ENCODE measurements at places on chromosomes 7 and 10. TPM values are rescaled to one million over a fixed set of nuclear protein-coding genes. Genes with fewer than 3 reads are reported as not detected.

Gene POM121
- 15.4 TPM for total RNA-seq

Gene CNPY1
- not detected for total RNA-seq

Gene FAM107B
- total RNA-seq: 85.4 TPM

Gene AEBP1
- 43.4 TPM for total RNA-seq

Gene HACD1
- total RNA-seq: 16.6 TPM

GRCh38 chr10:122348512-122348911 is 26.0 kb upstream of the PLEKHA1 start:
- DNase-seq: no peak

- DNase-seq: no peak
Observed at GRCh38 chr10:112778579-112778978, 171.5 kb upstream of the TCF7L2 start.

DNA sequence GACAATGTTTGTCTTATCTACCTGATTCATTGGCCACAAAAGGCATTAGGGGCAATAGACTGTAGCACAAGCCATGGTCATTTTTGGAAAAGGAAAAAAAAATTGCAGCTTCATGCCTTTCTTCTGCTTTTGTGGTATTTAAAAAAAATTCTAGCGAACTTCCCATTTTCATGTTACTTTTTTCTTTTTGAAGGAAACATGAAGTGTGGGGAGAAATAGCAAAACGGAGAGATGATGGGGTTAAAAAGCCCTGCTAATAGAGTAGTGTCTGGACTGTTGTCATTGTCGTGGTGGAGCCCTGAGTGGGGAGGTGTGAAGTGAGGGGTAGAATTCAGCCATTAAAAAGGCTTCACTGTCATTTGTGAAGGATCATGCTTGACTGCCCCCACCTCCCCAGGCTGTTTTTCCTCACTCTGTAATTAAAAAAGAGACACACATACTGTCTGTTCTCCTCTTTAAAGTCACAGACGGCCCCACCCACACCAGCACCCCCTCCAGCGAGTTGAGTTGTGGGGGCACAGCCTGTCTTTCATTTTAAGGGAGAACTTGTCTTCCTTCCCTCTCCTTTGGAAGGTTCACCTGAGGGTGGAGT is 272.4 kb downstream of the CREB5 start:
- no peak for DNase-seq

DNA sequence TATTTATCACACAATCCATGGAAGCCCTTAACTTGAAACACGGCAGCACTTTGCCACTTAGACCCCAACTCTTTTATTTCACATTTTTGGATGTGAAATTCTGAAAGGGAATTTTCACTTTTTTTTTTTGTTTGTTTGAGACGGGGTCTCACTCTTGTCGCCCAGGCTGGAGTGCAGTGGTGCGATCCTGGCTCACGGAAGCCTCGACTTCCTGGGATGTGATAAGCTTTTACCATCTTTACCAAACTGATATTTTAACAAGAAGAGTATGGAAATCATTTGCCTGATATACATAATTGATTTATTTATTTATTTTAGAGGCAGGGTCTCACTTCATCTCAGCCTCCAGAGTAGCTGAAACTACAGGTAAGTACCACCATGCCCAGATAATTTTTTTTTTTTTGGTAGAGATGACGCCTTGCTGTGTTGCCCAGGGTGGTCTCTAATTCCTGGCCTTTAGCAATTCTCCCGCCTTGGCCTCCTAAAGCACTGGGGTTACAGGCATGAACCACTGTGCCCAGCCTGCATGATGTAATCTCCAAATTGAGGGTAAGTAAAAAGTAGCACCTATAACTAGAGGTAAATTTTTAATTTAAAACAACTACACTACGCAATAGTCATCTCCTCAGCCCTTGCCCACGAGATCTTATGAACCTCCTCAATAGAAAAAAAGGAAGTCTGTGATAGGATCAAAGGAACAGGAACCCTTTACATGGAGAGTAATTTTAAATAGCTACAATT is 180.7 kb upstream of the KLF14 start:
- no peak for DNase-seq

DNA sequence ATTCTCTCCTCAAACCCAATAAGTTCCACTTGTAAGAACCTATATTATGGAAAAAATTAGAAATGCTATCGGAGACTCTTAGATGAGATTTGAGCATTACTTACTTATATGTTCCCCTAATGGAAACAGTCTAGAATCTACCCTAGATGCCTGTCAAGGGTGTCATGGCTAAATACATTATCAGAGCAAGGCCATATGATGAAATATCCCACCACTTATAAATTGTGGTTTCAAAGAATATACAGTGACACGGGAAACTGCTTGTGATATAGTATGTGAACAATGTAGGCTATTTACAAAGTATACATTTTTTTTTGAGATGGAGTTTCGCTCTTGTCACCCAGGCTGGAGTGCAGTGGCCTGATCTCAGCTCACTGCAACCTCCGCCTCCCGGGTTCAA is 46.3 kb upstream of the CTBP2 start:
- DNase-seq: no peak

DNA sequence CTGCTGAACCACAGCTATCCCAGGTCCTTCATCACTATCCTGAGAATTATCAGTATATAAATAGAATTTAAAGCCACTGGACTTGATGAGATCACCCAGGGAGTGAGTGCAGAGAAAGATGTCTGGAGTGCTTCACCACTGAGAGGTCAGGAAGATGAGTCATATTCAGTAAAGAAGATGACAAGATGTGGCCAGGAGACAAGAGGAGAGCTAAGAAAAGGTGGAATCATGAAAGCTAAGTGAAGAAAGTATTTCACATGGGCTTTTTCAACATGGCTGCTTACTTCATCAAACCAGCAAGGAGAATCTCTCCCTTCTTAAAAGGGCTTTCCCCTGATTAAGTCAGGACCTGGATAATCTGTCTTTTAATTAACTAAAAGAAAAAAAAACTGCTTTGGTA is 9.1 kb upstream of the PRKAR2B start:
- DNase-seq: no peak

DNA sequence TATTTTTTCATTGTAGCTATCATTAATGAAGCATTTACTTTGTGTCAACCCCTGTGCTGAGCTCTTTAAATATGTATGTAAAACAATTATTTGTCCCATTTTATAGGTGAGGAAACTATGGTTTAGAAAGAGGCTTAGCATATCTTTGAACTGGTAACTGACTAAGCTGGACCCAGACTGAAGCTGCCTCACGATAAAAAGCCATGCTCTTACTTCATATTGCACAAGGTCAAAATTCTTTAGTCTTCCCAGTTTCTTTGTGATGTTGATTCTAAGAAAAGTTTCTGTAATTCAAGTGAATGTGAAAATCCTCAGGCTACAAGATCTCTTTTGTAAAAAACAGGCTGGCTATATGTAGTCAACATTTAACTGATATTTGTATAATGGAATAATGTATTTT is 46.6 kb upstream of the SLC16A12 start:
- DNase-seq: no peak

DNA sequence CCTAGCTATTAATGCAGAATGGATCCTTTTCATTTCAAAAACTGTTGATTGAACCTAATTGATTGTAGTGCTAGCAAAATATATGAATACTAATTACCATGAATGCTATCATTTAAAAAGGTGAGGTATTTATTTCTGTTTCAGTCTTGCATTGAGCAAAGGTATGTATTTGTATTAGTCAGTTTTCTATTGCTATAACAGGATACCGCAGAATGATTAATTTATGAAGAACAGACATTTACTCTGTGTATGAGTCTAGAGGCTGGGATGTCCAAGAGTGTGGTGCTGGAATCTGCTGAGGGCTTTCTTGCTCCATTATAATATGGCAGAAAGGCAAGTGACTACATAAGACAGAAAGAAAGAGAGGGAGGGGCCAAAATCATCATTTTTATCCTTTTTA is 199.2 kb downstream of the KIF20B start:
- no peak for DNase-seq

DNA sequence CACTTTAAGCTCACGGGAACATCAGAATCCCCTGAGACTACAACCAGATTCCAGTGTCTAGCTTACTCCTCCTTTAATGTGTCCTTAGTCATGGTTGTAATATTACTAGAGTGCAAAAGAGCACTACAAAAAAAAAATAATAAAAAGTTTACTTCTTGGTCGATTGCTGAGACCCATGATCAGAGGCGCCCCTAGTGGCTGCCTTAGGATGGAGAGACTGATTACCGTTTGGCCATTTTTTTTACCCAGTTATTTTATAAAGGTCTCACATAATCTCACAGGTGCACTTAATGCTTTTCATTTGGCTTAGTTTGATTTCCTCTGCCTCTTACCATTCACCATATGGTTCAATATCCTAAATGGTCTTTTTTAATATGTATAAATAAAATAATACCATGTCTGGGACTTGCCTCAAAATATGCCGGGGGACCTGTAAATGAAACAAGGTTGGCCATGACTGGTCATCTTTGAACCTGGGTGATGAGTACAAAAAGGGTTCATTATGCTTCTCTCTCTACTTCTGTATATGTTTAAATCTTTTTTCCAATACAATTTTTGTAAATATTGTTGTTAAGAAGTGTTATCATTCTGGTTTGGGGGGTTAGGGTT is 331.5 kb upstream of the NFE2L3 start:
- DNase-seq: no peak

DNA sequence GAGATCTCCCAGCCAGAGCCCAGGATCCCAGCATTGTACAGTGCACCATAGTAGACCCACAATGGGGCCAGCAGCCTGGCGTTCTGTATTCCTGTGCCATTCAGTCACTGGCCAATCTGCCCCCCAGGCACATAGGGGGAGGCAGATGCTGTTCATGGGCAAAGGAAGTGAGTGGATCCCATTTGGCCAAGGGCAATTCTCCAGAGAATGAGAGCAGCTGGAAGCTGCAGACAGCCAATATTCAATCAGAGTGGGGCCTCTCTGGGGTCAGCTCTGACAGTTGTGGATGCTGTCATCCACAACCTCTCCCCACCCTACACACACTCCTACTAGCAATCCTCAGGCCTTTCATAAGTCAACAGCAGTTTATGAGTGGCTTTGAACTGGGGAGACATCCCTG is 17.5 kb downstream of the STEAP1B start:
- no peak for DNase-seq

DNA sequence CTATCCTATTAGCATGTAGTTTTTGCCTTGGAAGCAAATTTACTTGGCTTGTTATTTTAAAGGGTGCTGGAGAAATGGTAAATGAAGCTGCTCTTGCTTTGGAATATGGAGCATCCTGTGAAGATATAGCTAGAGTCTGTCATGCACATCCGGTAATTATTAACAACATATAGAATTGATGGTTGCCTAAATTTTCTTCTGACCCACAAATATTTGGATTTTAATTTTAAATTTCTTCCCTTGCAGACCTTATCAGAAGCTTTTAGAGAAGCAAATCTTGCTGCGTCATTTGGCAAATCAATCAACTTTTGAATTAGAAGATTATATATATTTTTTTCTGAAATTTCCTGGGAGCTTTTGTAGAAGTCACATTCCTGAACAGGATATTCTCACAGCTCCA is 28.0 kb downstream of the DLD start:
- no peak for DNase-seq

DNA sequence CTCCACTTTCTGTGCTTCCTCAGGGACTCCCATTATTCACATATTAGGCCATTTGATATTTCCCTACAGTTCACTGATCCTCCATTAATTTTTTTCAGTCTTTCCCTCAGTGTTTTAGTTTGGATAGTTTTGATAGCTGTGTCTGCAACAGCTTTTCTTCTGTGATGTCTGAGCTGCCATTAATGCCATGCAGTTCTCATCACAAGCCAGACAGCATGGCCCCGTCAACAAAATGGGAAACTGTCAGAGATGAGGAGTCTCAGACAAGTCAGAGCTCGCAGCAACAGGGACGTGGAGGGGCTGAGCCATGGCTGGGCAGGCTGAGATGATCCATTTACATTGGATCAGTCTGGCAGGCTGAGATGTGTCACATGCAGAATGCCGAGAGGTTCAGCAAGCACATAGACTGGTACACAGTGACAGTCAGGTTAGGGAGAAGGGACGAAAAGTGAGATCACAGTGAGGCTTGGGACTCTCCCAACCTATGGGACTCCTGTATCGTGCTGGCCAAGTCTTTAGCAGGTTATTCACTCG is 65.4 kb downstream of the NPS start:
- DNase-seq: no peak

GRCh38 chr10:43390759-43391158 is 18.2 kb downstream of the HNRNPF start:
- DNase-seq: peak; percentile 29

DNA sequence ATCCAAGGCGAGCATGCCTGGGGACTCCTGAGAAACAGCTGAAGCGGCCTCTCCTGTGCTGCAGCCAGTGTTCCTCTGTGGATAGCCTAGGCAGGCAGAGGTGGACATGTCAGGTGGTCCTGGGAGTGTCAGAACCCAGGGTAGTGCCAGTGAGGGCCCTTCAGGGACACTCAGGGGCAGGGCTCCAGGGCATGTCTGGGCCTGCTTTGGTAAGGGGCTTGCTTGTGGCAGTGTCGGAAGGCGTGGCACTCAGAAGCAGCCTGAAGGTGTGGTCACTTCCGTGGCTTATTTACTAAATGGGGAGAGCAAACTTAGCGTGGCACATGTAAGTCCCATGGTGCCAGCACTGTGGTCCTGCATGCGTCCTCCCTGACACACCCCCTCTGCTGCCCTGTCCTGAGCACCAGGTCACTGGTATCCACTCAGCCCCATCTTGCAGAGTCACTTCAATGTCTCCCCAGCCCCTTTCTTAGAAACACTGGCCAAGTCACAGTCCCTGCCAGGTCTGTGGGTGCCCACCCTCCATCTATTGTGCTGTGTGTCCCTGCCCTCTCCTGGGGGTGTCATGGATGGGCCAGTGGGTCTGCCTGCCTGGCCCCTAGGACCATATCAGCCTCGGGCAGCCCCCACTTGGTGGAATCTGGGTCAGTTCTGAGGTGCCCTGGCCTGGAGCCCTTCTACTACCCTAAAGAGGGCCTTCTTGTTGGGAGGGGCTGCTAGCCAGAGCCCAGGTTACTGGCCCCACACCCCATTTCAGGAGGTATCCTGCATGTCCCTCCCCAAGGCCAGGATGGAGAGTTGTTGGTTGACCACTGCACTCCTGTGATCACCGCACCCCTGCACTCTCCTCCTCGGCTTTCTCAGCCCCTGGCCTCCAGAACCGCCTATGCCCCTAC is 6.4 kb downstream of the ZMIZ2 start:
- DNase-seq: no peak

DNA sequence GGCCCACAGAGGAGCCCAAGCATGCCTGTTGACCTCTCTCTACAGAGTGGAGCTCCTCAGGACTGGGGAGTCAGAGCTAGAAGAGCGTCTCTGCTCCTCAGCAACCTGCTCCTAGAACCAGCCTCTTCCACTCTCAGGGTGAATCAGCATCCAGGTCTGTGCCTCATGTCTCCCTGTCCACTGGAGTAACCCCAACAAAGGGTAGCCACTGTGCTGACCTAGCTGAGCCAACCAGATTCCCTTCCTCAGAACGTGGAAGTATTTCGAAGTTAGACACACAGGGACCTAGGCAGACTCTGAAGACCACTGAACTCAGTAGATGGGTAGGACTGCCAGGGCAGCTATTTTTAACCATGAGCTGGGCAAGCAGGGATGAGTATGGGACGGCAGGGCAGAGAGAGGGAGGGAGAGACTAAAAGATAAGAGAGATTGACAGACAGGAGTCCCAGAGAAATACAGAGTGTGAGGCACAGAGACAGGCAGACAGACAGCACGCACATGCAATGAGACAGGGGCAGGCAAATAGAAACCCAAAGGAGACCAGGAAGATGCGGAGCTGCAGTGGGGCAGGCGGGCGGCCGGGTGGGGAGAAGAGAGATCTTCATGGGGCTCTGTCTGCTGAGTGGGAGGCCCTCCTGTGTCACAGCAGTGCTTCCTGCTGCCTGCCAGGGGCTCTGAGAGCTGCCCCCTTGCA is 56.7 kb downstream of the OSBPL3 start:
- no peak for DNase-seq

GRCh38 chr10:75717126-75717916 is 285.9 kb downstream of the LRMDA start:
- DNase-seq: peak; percentile 55

All from lung (tissue), 17 donors.